ENCODE measurements at places on chromosomes 3 and 15. TPM values are rescaled to one million over a fixed set of nuclear protein-coding genes. Genes with fewer than 3 reads are reported as not detected.

The LRRC3B gene
- not detected for total RNA-seq

The DISP2 gene
- total RNA-seq, result 0.05 TPM

The ZKSCAN7 gene
- 1.3 TPM for total RNA-seq

The COL8A1 gene
- total RNA-seq, result not detected

The GCSAM gene
- total RNA-seq, result 11.7 TPM

The RAB6B gene
- total RNA-seq, result 2.7 TPM

The HHLA2 gene
- total RNA-seq, result 1.6 TPM

The PRKAR2A gene
- total RNA-seq, result 30.4 TPM

The LRTM1 gene
- not detected for total RNA-seq

The PPM1L gene
- total RNA-seq, result 2.2 TPM

The ALDH1A2 gene
- total RNA-seq, result 0.19 TPM

The CACNA2D2 gene
- total RNA-seq, result 0.69 TPM

The TTLL3 gene
- total RNA-seq, result 49.7 TPM

The CGNL1 gene
- total RNA-seq, result not detected

The LSAMP gene
- not detected for total RNA-seq

The CCDC13 gene
- total RNA-seq, result not detected

The SLC51A gene
- total RNA-seq, result not detected

The SH3GL3 gene
- not detected for total RNA-seq

The RPL35A gene
- total RNA-seq, result 1,587 TPM

The IQCF6 gene
- not detected for total RNA-seq

The NUP210 gene
- 144 TPM for total RNA-seq
